Spinal cord (tissue), 10 donors: ENCODE measurements at places on chromosomes 12 and 14. TPM values are rescaled to one million over a fixed set of nuclear protein-coding genes. Genes with fewer than 3 reads are reported as not detected.

GRCh38 chr12:112885236-112885635 lies 21.5 kb upstream of the OAS1 start:
- no peak for DNase-seq

TMEM260 gene
- total RNA-seq: 28.3 TPM

SSTR1 gene
- 18.1 TPM for total RNA-seq

RTL1 gene
- total RNA-seq: 0.99 TPM

FGF6 gene
- not detected for total RNA-seq

GRCh38 chr14:74945852-74946658 lies 9.3 kb downstream of the PGF start:
- DNase-seq: peak; percentile 85

- DNase-seq: no peak
Observed at GRCh38 chr12:58961166-58961565, 40.9 kb upstream of the LRIG3 start.

DNA sequence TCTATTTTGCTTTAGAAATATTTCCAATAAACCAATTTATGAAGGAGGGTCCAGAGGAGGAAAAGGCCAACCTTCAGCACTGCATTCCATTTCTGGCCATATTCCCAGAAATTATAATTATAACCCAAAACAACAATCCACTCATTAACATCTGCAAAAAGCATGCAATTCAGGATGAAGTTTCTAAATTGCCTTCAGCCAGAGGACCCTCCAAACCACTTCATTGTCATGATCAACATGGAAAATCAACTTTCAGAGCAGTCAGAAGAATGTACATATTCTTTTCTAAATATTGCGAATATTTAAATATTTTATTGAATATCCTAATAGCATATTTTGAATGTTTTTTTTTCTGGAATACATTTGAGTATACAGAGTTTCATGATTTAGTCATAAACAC lies 332.6 kb upstream of the TMEM132C start:
- DNase-seq: no peak

GRCh38 chr14:63273129-63273528 lies 45.6 kb downstream of the GPHB5 start:
- no peak for DNase-seq

DNA sequence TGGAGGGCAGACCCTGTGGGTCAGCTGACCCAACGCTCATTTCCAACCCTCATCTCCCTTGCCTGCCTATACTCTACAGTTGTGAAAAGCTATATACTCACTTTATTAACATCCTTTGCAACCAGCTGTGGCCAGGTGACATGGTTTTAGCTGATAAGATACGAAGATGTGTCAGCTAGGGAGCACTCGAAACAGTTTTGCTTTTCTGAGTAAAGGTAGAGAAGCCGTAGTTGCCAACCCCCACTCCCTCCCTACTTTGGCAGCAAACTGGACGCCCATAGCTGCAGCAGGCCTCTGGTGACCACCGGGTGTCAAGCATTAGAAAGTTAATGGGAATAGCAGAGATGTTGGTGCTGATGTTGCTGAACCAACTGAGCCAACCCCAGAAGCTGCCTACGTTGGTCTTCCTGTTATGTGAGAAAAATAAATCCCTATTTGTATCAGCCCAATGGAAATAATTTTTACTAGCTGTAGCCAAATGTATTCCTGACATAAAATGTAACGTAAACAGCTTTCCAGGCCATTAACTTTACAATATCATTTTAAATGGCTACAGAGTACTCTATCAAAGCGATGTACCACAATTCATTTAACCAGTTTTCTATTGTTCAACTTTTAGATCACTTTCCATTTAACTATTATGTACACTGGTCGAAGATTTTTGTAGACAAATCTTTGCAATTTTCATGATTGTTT lies 98.5 kb upstream of the TMCC3 start:
- no peak for DNase-seq

GRCh38 chr12:11731042-11731357 lies 81.5 kb downstream of the ETV6 start:
- no peak for DNase-seq

- DNase-seq: no peak
Observed at GRCh38 chr12:26795910-26796309, 37.1 kb downstream of the ITPR2 start.

GRCh38 chr12:46579474-46579873 lies 206.9 kb upstream of the SLC38A2 start:
- no peak for DNase-seq

ACOT4 gene
- 1.1 TPM for total RNA-seq

SERPINA9 gene
- not detected for total RNA-seq

IL31 gene
- total RNA-seq: not detected

SPX gene
- total RNA-seq: 4.3 TPM

DNA sequence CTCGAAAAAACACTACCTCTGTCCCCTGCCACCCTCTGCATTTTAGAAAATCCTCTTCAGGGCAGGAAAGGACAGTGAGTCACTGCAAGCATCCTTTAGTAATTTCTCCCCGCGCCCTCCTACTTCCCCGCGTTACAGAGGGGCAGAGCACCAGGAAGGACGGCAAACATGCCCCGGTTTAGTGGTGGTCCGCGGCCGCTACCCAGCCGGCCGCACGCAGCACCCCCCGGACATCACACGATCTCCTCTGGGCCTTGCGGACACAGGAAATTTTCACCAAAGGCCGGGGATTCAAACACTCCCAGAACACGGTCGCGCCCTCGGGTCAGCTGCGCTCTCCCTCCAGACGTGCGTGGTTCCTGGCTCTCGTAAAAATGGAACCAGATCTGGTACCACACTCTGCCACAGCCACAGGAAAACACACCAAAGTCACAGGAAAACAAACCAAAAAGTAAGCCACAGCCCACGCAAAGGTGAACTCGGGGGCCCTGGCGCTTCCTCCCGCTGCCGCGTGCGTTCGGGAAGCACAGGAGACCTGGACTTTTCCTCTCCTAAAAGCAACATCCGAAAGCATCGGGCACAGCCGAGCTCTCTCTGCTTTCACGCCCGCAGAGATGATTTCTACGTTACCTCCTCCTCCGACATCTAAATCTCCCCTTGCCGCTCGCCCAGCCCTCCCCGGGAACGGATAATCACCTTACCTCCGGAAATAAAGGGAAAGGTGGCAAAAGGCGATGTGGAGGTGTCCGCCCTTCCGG lies 839 bp downstream of the SLC38A1 start:
- peak; percentile 59 for DNase-seq

DNA sequence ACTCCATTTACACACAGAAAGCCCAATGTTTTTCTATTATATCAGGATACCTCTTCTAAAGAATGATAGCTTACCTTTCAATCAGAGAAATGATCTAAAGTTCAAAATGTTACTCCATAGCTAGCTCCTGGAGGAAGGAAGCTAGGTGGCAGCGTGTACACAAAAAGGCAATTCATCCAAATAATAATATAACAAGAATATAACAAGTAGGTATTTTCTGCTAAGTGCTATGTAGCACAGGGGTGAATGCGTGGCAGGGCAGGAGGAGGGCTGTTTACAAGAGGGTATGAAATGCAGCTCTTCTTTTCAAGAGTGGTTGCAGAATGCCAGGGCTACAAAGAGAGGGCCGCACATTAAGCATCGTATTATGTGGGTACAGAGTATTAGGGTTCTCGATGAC lies 663 bp upstream of the SNAPC1 start:
- DNase-seq: no peak

DNA sequence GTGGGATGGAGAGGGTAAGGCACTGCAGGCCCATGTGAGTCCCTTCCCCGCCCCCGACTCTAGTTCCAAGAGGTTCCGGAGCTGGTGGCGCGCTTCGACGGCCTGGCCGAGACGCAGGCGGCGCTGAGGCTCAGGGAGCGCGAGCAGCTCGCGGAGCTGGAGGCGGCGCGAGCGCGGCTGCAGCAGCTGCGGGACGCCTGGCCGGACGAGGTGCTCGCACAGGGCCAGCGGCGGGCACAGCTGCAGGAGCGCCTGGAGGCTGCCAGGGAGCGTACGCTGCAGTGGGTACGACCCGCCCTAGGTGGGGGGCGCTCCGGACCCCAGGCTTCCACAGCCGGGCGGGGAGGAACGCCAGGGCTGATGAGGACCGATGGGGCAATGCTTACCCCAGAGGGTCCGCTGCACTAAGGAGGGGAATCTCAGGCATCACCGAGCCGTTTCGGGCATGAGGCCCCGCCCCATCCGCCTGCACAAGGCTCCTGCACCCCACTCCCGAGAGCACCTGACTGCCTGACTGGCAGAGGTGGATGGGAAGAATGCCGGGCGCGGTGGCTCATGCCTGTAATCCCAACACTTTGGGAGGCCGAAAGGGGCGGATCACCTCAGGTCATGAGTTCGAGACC lies 4.9 kb downstream of the CFAP73 start:
- no peak for DNase-seq

DNA sequence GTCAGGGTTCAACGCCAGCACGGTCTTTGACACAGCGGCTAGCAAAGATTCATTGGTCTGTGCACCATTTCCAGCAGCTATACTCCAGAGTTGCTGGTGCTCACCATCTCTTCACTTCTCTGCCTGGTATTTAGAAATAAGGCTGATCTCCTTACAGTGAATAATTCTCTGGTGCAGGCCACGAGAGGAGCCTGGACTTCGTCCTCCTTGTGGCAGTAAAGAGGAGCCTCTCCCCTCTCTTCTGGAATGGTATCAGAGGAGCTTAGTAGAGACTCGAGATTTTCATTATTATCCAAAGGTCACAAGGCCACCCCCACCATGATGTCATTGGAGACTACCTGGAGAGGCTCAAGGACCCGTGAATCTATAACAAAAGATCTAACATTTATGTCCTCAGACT lies 30.8 kb upstream of the BCL2L14 start:
- DNase-seq: no peak

SLC6A15 gene
- total RNA-seq: 50.8 TPM

IL26 gene
- 0.11 TPM for total RNA-seq

MRPL42 gene
- 70.8 TPM for total RNA-seq

GRCh38 chr12:65948320-65949008 lies 124.2 kb downstream of the HMGA2 start:
- peak; percentile 95 for DNase-seq

DNA sequence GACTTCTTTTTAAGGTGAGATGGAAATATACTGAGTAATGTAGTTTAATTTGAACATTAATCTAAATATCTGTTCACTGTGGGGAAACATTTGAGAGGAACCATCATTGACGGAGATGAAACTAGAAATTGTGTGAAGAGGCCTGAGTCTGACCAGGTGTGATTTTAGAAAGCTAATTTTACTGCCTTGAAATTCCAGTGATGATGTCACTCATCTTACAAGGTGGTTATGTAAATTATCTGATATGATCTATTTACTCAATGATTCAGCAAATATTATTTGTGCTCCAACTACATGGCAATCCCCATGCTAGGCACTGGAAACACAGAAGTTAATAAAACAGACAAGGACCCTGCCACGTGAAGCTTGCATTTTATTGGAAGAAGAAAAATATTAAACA lies 435.7 kb upstream of the DCN start:
- DNase-seq: no peak

GRCh38 chr14:54713379-54713778 lies 146.5 kb downstream of the SAMD4A start:
- DNase-seq: no peak

AICDA gene
- 0.10 TPM for total RNA-seq

DNA sequence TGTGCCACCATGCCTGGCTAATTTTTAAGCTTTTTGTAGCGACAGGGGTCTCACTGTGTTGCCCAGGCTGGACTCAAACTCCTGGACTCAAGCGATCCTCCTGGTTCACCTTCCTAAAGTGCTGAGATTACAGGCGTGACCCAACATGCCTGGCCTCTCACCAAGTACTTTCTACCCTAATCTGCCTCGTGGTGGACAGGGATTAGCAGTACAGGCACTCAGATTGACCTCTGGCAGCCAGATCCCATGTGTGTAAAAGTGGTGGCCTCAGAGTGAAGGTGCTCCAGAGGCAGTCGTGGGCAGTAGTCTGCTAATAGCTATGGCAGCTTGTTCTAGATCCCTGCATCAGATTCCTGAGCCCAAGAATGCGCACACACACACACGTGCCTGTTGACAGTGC lies 30.9 kb downstream of the MTHFD1 start:
- no peak for DNase-seq

GRCh38 chr12:116213014-116213413 lies 64.5 kb downstream of the MED13L start:
- no peak for DNase-seq

APOF gene
- not detected for total RNA-seq

SLCO1C1 gene
- total RNA-seq: 12.0 TPM

GRCh38 chr12:51949342-51950030 lies 2.0 kb upstream of the ACVR1B start:
- DNase-seq: no peak

GRCh38 chr12:57541001-57541400 lies 6.0 kb downstream of the DCTN2 start:
- DNase-seq: no peak

ANKS1B gene
- total RNA-seq: 89.5 TPM

DNA sequence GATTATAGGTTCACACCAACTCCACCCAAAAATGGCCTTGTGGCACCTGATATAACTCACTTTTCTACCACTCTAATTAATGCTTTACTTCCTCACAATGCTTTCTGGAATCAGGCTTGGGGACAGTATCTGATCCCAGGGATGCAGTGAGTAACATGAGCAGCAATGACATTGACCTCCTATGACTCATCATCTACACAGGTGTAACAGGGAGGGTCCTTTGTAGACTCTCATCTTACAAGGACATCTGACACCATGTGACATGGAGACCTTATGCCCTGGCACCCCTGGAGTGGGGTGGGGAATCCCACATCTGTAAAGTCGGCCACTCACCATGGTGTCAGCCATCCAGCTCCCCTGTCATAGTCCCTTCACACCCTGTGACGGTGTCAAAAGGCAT lies 586.4 kb downstream of the MED13L start:
- no peak for DNase-seq

LRP1-AS gene
- not detected for total RNA-seq

DNA sequence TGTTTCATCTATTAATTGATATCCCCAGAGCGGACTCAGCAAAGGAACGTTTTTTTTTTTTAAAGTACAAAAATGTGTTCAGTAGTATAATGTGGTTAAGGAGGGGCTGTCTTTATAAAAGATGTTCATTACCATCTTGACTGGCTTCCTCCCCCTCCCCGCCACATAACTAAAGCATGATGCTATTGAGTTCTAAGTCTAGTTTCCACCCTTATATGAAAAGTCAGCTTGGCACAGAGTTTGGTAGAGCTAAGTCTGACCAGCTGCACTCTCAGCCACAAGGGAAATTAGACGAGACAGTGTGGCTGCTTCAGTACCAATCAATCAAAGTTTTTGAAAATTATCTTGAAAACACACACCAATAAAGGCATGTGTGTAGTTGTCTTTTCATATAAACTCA lies 1.9 kb upstream of the MYBPC1 start:
- DNase-seq: no peak

DNA sequence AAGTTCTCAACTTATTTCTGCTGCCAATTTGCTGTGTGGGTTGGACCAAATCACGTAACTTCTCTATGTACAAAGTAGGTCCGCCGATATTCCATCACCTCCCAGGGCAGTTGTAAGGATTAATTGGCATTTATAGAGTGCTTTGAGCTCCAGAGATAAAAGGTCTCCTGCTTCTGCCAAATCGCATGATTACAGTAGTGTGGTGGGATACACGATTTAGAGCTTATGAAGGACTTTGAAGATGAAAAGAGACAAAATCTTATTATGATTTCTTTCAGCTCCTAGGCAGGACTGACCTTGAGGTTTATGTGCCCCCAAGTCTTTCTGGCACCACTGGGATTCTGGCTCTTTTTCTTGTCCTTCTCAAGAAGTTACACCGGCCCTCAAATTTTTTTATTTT lies 84.7 kb downstream of the TBC1D30 start:
- no peak for DNase-seq
